ENCODE measurements at places on chromosomes 12 and 14.

- DNase-seq: peak; percentile 9
These were observed 279.3 kb upstream of the DDHD1 start for GRCh38 chr14:53432378-53432802.

- DNase-seq: no peak
These were observed at the start of gene GPRC5D for GRCh38 chr12:12952036-12952435. TSS of gene GPRC5D (minus strand) at chr12:12952170. CDS start at chr12:12950384, 1,786 bp downstream.

GRCh38 chr12:77324763-77325468 lies 259.5 kb upstream of the E2F7 start:
- DNase-seq: peak; percentile 33

DNA sequence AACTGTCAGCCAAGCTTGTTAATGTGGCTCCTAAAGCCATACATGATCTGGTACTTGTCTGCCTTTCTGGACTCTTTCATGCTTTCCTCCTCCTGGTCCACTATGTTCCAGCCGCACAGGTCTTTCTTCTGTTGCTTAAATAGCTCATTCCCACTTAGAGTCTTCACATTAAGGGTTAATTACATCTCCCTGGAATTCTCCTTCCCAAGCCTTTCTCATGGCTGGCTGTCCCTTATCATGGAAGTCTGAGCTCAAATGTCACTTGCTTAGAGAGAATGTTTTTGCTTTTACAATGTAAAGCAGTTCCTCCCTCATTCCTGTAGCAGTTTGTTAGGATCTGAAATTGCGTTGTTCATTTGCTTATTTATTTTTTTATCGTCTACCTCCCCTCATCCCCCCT lies 199.6 kb downstream of the TRHDE start:
- no peak for DNase-seq

- DNase-seq: no peak
These were observed 30.9 kb downstream of the SLC35F4 start for GRCh38 chr14:57834961-57835360.

- no peak for DNase-seq
These were observed 25.9 kb downstream of the NFKBIA start for GRCh38 chr14:35378425-35379233.

GRCh38 chr14:21018781-21019180 lies 6.1 kb downstream of the NDRG2 start:
- DNase-seq: no peak

GRCh38 chr12:14185427-14186192 lies 179.9 kb upstream of the ATF7IP start:
- peak; percentile 24 for DNase-seq

DNA sequence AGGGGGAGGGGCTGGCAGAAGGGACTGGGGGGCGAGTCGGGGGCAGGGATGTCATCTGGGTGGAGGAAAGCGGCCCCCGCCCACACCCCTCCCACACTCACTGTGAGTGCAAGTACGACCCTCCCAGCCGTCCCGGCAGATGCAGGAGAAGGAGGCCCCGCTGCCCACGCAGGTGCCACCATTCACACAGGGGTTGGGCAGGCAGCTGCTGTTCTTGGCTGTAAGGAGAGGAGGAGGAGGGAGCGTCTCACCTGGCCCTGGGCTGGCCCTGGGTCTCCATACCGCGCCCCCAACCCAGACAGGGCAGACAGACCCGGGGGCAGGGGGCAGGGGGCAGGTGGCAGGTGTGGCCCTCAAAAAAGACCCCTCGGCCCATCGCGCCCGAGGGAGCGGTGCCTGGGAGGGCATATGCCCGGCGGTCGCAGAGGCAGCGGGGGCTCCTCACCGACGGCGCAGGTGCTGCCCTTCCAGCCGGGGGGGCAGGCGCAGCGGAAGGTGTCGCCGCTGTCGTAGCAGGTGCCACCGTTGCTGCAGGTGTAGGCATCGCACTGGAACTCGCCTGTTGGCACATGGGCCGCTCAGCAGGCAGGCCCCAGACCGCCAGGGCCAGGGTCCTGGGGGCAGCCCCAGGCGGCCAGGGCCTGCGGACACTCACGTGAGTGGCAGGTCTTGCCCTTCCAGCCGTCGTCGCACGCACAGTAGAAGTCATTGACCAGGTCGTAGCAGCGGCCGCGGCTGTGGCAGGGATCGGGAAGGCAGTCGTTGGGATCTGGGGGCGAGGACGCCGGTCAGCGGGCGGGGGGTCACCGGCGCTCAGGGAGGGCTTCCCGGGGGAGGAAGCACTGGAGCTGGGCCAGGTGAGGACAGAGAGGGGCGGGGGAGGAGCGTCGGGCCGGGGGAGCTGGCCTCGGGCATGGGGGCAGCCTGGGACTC lies 20.6 kb downstream of the JAG2 start:
- DNase-seq: no peak

DNA sequence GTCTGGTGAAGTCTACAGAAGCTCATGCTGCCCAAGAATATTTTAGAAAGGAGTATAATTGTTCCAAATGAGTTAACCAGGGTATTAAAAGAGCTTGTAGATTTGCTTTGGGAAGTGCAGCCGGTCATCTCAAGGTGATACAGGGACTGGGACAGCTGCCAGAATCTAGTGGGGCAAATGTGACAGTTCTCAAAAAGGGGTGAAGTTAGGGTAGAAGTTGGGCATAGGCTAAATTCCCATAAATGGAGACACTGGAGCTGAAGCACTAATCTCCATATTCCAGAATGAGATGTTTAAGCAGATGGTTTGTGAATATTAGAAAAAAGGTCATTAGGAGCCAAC lies 94.7 kb downstream of the ANO6 start:
- no peak for DNase-seq

GRCh38 chr14:101707863-101708620 lies 53.5 kb upstream of the PPP2R5C start:
- no peak for DNase-seq

DNA sequence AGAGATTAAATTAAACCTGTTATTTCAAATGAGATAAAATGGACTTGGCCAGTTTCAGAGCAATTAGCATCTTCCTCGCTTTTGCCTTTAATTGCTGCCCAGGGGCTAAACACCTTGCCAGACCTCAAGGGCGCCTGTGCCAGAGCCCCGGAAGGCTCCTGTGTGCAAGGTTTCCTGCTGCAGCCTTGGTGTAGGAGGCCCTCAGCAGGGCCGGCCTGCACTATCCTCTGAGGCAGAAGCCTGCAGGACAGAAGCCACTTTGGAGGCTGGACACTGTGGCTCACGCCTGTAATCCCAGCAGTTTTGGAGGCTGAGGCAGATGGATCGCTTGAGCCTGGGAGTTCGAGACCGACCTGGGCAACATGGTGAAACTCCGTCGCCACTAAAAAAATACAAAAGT lies 150.4 kb downstream of the CALM1 start:
- no peak for DNase-seq

- no peak for DNase-seq
These were observed 176.1 kb downstream of the ADGRD1 start for GRCh38 chr12:131129839-131130238.

DNA sequence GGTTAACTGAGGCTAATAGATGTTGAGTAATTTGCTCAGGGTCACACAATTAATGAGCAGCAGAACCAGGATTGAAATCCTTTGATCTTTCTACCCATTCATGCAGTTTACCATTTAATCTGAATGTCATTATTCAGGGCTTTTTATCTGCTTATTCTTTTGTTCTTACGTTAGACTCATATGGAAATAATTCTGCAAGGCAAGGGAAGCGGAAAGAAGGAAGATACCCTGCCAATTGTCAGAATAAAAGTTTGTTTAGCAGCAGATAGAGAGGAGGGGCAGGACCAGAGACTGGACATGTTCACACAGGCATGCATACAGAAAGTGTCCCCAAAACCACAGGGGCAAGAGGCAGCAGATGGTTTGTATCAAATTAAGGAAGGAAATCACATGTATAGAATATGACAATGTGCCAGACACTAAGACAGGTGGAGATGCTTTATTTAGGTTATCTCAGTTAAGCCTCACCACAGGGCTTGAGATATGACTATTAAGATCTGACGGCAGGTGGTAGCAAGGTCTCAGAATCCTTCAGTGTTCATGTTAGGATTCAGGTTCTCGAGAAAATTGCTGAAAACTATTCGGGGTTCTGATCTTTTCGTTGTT lies 29.8 kb downstream of the BRMS1L start:
- peak; percentile 13 for DNase-seq

- DNase-seq: peak; percentile 7
These were observed 120.7 kb upstream of the PWP1 start for GRCh38 chr12:107564946-107565345.

- no peak for DNase-seq
These were observed 544 bp upstream of the TDP1 start for GRCh38 chr14:89955022-89955744.

DNA sequence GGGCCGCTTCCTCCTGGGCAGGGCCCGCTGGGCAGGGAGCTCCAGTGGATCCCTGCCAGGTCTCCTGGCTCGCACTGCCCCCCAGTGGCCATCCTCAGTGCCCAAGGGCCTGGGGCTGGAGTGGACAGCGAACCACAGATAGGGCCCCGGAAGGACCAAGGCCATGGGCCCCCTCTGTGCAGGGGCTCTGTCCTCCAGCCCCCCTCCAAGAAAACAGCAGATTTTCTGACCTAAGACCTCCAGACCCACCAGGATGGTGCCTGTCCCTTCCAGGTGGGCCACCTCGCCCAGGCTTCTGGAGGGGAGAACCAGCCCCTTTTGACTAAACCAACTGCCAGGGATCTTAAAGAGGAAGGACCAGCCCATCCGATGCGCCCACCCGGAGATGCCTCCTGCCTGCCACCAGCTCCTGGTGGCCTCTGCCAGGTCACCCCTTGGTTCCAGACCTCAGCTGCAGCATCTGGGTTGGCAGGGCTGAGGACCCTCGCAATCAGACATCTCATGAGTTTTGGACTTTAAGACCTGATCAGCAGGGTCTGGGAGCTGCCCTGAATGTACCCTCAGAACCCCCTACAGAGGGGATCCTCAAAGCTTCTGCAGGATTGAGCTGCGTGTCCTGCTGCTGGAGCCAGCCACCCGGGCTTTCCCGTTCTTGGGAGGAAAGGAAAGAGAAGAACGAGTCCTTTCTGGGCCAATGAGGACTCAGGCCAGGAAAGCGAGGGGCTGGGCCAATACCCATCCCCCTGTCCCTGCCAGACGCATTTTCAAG lies 325.8 kb upstream of the DIO3 start:
- DNase-seq: no peak

DNA sequence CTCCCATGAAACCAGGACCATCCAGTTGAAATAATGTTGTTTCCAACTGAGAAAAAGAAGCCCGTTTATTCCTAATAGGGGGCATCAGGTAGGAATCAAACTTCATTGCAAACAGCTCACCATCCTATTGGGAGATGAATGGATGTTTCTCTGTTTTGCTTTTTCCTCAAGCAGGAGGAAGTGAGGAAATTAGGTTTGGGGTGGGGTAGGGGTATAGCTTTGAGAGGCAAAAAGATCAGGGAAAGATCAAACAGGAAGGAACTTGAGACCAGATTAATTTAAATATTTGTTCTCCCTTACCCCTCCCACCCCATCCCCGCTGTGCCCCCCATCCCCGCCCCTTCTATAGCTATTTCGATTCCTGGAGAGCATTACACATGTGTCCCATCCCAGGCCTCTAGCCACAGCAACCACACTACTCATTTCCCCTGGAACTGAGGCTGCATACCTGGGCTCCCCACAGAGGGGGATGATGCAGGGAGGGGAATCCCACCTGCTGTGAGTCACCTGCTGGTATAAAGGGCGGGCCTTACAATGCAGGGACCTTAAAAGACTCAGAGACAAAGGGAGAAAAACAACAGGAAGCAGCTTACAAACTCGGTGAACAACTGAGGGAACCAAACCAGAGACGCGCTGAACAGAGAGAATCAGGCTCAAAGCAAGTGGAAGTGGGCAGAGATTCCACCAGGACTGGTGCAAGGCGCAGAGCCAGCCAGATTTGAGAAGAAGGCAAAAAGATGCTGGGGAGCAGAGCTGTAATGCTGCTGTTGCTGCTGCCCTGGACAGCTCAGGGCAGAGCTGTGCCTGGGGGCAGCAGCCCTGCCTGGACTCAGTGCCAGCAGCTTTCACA lies at the start of gene IL23A:
TSS of gene IL23A (plus strand) at position 577 of the 850 bp plus-strand sequence. CDS start at position 738, 161 bp downstream.
- DNase-seq: no peak

- peak; percentile 79 for DNase-seq
These were observed 126.7 kb upstream of the CCDC196 start for GRCh38 chr14:66359500-66359899.

GRCh38 chr12:87793131-87793530 lies 236.1 kb downstream of the C12orf50 start:
- DNase-seq: no peak

- DNase-seq: no peak
These were observed 1093.3 kb downstream of the SLC16A7 start for GRCh38 chr12:60689137-60689536.

- DNase-seq: no peak
These were observed 2.1 kb downstream of the DDN start for GRCh38 chr12:48996794-48997718.

DNA sequence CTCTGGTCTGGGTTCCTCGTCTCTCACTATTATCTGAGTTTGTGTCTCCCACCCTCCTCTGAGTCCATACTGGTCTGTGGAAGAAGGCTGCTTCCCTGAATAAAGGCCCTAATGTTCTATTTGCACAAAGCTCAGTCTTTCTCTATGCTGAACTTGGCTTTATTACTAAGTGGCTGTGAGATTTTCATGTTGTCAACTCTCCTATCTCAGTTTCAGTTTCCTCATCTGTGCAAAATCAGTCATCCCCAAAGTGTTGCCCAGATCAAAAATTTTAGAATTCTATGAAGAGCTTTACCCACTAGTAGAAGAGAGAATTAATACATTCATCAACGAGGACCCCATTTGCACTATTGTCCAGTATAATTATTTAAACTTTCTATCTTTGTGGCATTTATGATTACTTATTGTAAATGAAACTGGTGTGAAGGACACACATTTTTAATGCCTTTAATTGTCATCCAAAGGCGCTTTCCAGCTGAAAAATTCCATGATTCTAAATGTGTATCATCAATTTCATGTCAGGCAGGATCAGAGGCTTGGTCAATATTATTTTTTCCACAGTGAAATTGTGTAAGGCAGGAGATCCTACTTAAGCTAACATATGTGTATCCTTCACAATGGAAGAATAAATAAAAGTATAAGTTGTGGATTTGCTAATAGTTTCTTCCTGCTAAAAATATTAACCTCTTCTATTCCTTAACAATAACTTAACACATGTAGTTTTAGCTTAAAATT lies 79.1 kb upstream of the EEA1 start:
- no peak for DNase-seq

GRCh38 chr12:112439769-112440168 lies 21.0 kb downstream of the PTPN11 start:
- no peak for DNase-seq

- DNase-seq: peak; percentile 68
These were observed 2.8 kb upstream of the SIX1 start for GRCh38 chr14:60651796-60652673.

GRCh38 chr12:25107920-25108319 lies 87.0 kb downstream of the DNAI7 start:
- no peak for DNase-seq

DNA sequence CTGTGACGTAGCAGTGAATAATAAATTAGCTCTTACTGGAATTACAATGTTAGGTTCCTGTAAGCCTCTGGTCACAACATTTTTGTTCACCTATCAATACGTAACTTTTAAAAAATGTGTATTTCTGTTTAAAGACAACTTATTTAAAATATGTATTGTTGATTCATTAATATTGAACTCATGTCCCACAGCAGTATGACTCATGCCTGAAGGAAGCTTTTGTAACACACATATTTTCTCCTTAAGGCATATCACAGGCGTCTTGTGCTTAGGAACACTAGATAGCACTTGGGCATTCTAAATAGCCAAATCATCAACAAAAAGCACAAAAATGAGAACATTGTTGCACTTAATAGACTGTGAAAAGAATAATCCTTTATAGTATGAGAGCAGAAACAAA lies 92.5 kb downstream of the GPHN start:
- DNase-seq: no peak
